ENCODE measurements at places on chromosomes 16 and 17. TPM values are rescaled to one million over a fixed set of nuclear protein-coding genes. Genes with fewer than 3 reads are reported as not detected.

- DNase-seq = no peak
- H3K27ac ChIP-seq = no peak overlapping the region
- no peaks in the 10 kb centered on the region for H3K4me1 ChIP-seq
- no peaks in the 10 kb centered on the region for H3K36me3 ChIP-seq
- no peaks in the 10 kb centered on the region for H3K27me3 ChIP-seq
- no peak overlapping the region for H3K4me3 ChIP-seq
Measured at GRCh38 chr17:48177816-48178215, 70.2 kb downstream of the SNX11 start.

Gene UNC45B
- not detected for total RNA-seq

Gene HLF
- total RNA-seq = 8.5 TPM

Gene PRSS27
- total RNA-seq = 0.55 TPM

Gene RBBP6
- 31.6 TPM for total RNA-seq

- no peak overlapping the region for H3K4me3 ChIP-seq
- peaks cover 14% of the 10 kb centered on the region for H3K4me1 ChIP-seq
- peak overlapping the region; percentile 23 for H3K27ac ChIP-seq
- DNase-seq = no peak
- H3K36me3 ChIP-seq = no peaks in the 10 kb centered on the region
- no peaks in the 10 kb centered on the region for H3K27me3 ChIP-seq
Measured at GRCh38 chr17:58411408-58411894, 5.9 kb downstream of the RNF43 start.
